ENCODE measurements at places on chromosomes 12 and 14.
A peak's percentile ranks its signal among the peaks of the same experiment; 100 is the strongest.

DNA sequence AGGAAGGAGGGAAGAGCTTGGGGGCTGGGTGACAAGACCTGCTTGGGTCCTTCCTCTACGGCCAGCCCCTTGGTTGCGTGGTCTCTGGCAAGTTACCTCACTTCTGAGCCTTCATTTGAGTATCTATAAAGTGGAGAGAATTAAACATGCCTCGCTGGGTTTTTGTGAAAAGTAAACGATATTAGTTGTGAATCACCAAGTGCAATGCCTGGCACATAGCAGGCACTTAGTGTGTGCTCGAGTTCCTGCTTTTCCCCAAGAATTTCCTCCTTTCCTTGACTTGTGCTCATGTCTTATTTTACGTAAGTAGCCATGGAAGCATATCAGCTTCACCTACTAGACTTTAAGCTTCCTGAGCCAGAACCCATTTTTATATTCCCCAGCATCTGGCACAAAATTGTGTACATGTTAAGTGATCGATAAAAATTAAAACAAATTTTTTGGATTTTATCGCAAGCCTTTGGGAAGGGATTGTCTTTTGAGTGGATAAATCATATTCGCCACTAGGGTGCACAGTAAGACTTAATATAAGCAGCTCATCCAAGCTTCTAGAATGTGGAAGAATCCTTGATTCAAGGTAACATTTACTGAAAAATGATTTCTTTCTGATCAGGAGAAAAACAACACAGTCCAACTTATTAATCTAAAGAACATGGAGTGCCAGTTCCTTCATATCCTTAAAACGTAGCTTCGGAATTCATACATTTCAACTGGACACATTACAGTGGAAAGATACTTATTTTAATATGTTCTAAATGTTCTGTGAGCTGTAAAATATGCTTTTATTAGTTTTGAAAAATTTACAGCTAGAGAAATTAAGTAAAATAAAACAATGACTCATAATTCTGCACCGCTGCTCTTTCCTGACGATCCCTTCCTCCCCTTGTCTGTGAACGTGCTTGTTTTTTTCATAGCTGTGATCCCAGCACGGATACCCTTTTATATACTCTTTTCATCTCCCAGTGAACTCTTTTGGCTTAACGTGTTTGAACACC is 62.0 kb downstream of the SLC25A47 start:
- peak; percentile 66 for DNase-seq

DNA sequence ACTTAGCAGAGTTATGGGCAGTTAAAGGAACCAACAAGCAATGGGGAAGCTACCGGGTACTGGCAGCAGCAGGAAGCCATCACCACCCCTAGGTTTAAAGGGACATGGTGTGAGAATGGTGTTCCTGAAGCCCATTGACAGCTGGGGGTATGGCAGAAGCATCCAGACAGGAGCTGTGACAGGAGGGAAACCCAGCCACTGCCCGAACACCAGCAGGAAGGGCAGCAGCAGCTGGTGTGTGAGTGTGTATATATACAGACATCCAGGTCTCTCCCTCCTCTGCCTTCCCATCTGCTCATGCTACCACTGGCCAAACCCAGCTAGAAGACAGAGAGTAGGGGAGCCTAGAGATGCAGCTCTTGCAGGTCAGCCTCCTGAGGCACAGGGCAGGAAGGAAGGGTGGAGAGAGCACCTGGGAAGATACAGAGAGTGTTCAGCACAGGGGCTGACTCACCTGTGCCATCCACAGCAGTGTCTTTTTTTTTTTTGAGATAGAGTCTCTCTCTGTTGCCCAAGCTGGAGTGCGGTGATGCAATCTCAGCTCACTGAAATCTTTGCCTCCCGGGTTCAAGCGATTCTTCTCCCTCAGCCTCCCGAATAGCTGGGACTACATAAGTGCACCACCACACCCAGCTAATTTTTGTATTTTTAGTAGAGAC is 9.2 kb upstream of the ADCK1 start:
- no peak for DNase-seq

GRCh38 chr12:62933220-62933601 is 1.7 kb downstream of the PPM1H start:
- peak; percentile 13 for DNase-seq

DNA sequence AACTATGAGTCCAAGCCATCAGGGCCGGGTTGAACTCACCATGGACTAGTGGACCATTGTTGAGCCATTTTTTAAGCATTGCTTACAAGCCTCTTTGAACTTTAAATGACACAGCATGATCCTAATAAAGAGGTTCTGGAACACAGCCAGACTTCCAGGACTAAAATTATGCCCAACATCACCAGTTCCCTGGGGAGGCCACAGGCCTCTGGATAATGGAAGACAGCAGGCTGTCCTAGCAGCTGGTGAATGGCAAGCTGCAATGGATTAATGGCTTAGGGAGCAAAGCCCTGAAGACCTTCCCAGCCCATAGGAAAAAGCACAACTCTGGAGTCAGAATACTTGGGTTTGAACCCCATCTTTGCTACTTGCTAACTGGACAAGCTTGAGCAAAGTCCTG is 71.3 kb downstream of the FLRT2 start:
- DNase-seq, result no peak

DNA sequence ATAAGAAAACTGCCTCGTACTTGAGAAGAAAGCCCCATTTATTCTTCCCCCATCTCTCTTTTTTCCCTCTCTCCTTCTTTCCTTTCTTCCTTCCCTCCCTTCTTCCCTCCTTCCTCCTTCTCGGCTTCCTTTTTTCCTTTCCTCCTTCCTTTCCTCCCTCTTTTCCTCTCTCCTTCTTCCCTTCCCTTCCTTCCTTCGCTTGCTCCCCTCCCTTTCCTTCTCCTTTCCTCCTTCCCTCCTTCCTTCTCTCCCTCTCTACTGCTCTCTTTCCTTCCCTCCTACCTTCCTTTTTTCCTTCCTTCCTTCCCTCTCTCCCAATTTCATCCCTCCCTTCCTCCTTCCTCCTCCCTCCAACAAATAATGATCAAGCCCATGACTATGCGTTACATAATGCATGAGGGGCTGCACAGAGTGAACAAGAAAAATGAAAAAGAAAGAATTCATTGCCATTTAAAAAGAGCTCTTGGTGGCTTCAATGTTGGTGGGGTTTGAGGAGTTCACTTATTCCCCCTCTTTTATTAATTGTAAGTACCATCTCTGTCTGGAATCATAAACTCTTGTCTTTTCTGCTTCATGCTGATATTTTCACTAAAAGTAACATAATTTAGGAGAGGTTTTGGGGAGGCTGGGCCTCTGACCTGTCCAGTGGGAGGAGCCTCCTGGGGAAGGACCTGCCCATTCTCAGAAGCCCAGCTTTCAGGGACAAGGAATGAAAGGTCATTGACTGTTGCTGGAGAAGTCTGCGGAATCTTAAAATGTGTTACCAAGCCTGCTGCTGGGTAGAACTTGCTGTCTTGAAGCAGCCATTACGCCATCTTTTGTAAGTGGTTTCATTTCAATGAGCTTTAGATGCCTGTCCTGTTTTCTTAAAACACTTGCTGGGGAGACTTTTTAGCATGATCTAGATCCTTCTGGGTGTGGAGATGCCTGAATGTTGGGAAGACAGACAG is 144.3 kb downstream of the CHST11 start:
- no peak for DNase-seq

GRCh38 chr12:53235742-53236442 is 3.9 kb upstream of the RARG start:
- DNase-seq, result no peak

GRCh38 chr12:80714055-80714454 is 2.7 kb upstream of the MYF5 start:
- DNase-seq, result no peak

Measured in suppressor macrophage (primary cell).